HFFc6 (cell line): ENCODE measurements at places on chromosomes 13 and 19.
A peak's percentile ranks its signal among the peaks of the same experiment; 100 is the strongest.

DNA sequence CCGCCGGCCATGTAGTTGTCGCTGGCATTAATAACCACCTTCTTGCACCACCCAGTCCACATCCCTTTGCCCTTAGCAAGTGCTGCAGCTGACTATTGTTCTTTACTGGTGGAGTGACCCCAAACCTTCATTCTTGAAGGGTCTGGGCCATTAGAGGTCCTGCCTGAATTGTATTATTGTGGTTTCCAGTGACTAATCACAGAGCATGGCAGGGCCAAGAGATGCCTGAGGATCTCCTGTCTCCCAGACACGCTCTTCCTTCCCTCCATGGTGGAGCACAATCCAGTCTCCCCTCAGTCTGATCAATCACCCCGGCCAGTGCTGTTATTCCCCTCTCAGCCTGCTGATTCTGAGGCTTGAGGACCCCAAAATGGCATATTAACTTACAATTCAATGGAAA, 39.0 kb downstream of the C1QTNF9 start:
- no peak for DNase-seq

DNA sequence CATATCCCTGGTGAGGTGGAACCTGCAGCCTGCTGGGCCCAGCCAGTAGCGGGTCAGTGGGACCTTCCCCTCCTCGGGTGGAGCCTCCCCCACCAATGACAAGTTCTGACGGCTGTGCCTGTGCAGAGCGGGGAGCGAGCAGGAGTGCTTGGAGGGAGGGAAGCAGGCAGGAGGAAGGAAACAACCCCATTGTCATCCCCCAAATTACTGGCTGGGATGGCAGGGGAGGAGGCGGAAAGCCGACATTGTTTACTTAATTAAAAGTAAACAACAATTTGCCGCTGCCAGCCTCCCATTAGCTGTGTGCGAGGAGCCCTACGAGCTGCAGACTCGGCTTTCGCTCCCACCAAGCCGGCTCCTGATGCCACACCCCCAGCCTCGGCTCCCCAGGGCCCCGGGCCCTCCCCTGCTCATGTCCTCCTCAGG, 45.5 kb downstream of the LYL1 start:
- DNase-seq, result no peak

GRCh38 chr13:99230991-99231390, 27.2 kb downstream of the GPR18 start:
- no peak for DNase-seq

- DNase-seq, result no peak
Measured at GRCh38 chr19:38227287-38228004, 3.4 kb upstream of the DPF1 start.

DNA sequence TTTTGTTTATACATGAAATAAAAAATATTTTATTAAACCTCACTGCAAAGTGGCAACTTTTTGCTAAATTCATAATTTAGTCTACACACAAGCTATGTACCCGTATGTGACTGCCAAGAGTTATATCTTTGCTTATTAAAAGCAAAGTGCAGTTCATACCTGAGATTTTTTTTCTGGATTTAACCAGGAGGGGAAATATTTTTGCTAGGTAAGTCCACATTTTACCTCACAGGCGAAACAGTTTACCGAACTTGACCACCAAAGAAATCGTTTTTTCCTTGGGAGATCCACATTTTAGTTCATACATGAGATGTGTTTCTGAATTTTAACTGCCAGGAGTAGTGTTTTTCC, 12.2 kb upstream of the JSRP1 start:
- no peak for DNase-seq

- no peak for DNase-seq
Measured at GRCh38 chr13:47665043-47665442, 336.0 kb downstream of the SUCLA2 start.

DNA sequence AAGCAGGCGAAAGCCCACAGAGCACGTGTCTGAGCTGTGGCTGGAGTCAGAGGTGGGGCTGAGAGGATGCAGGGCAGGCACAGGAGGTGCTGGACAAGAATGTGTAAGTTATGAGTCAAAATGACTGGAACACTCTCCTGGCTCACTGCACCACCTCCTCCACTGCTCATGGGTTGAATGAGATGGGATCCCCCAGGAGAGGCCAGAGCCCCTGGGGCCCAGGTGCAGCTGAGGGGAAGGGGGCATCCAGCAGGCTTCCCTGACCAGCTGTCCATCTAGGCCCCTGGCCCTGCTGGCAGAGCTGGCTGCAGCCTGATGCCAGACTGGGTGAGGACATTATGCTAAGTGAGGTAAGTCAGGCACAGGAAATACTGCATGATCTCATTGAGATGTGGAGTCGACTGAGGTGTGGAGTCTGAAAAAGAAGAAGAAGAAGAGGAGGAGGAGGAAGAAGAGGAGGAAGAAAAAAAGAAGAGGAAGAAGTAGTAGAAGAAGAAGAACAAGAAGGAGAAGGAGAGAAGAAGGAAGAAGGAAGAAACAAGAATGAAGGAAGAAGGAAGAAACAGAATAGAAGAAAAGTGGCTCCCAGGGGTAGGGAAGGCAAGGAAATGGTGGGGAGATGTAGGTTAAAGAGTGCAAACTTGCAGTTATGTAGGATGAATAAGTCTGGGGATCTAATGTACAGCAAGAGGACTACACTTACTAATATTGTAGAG, 747.4 kb downstream of the UQCRFS1 start:
- DNase-seq, result no peak

DNA sequence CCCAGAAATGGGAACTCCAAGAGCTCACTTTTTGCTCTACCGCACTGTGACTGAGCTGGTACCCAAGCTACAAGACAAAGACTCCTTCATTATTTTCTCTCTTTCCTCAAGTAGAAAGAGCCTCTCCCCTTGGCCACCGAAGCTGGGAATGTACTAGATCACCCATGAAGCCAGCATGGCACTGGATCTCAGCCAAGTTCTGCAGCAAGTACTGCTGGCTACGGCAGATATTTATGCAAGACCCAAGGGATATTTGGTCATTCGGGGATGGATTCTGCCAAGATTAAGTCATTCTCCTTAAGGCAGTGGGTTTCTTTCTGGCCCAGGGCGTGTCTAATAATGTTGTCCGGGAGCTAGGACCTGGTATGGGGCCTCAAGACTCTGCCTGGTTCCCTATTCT, 633.5 kb downstream of the SLITRK1 start:
- DNase-seq, result no peak

GRCh38 chr19:30281906-30282305, 90.3 kb upstream of the ZNF536 start:
- no peak for DNase-seq

- no peak for DNase-seq
Measured at GRCh38 chr19:29896802-29897201, 45.2 kb upstream of the URI1 start.

DNA sequence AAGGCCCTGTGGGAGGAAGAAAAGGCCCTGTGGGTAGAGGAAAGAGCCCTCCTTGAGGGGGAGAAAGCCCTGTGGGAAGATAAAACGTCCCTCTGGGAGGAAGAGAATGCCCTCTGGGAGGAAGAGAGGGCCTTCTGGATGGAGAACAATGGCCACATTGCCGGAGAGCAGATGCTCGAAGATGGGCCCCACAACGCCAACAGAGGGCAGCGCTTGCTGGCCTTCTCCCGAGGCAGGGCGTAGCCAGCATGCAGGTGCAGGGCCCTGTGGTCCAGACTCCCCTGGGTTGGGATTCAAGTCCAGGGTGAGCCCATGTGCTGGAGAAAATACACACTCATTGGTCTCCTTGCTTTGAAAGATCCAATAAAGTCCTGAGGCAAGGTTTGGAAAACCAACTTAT, 4.1 kb downstream of the CCDC70 start:
- DNase-seq, result no peak

GRCh38 chr13:51396352-51396751, 56.5 kb downstream of the INTS6 start:
- DNase-seq, result no peak

DNA sequence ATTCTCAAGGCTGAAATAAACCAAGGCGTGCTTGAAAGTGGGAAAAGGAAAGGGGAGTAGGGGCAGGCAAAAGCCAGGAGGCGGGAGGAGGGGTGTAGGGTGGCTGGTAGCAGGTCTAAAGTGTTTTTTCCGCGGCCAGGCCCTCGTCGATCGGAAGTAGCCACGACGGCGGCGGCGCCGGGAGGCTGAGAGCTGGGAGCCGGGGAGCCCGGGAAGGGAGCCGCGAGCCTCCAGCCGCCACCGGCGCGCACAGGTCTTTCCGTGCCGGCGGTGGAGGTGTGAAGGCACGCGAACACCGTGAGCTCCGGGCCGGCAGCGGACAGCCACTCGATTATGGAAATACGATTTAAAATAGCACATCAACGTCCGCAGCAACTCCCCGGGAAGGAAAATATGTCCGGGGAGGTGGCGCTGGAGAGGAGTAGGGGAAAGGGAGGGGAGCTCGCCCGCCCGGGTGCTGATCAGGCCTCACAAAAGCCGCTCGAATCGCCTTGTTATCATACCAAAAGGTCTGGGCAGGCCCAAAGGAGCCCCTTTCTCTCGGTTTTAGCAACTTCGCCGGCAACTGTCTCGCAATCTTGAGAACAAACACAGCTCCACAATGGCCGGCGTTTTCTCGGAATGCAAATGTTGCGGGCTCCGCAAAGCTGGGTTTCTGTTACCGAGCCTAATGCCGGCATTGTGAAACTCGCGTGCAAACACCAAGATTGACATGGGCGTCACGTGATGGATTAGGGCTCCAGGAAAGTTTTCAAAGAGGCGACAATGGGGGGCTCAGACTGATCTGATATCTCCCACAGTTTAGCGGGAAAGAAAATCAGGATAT, 2.9 kb upstream of the PCDH8 start:
- DNase-seq, result no peak

DNA sequence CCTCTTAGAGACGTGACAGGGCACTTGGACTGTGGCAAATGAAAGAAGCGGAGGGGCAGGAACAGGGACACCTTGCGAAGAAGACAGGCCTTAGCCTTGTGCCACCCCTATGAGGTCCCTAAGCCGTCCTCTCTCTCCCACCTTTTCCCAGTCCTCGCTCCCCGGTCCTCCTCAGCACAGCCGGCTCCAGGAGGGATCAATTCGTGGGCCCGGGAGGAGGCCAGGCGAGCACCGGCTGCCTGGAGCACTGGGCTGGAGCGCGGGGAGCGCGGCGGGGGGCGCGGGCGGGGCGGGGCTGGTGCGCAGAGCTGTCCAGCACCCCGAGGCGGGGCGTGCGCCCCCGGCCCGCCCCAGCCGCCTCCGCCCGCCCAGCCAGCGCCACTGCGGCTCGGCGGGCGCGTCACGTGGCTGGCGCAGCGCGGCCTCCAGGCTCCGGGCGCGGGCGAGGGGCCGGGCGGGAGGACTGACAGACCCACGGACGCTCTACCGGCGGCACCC, at the start of gene LRP3:
LRP3 (plus strand) TSS at position 466 of the 498 bp plus-strand sequence. CDS start 456 bp downstream, outside the sequence.
- no peak for DNase-seq

GRCh38 chr13:23443878-23444277, 10.4 kb upstream of the SACS start:
- no peak for DNase-seq

GRCh38 chr13:23817830-23818229, 71.4 kb downstream of the MIPEP start:
- DNase-seq, result no peak

DNA sequence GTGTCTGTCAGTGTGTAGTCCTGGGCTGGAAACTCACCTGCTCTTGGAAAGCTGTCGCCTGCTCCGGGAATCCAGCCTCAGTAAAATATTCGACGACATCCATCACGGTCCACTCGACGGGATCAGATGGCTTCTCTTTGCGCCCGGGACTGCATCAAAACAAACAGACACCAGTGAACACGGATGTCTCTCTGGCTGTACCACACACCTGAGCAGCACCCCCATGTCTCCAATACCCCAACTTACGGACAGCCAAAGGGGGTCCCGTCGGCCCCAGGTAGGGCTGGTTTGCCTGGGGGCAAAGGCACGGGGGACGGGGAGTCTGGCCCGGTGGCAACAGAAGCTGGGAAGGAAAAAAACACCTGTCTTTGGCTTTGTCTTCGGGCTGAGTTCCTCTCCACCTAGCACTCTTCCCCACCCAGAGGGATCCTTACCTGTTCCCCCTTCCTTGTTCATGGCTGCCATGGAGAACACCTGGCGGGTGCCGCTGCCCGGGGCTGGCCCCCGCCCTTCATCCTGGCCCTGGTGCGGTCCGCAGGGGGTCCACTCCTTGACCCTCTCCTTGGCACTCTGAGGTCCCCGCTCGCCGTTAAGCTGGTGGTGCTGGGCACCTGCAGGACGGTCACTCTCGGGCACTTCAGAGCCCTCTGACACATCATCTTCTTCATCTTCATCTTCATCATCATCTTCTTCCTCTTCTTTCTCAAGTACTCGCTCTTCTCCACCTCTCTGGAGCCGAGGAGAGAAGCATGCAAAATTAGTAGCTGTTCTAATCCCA, 1.7 kb downstream of the SAMD1 start:
- DNase-seq, result no peak

GRCh38 chr19:58471736-58472135, 4.4 kb upstream of the ZNF446 start:
- DNase-seq, result no peak

- no peak for DNase-seq
Measured at GRCh38 chr19:30106417-30107095, 164.5 kb downstream of the URI1 start.

DNA sequence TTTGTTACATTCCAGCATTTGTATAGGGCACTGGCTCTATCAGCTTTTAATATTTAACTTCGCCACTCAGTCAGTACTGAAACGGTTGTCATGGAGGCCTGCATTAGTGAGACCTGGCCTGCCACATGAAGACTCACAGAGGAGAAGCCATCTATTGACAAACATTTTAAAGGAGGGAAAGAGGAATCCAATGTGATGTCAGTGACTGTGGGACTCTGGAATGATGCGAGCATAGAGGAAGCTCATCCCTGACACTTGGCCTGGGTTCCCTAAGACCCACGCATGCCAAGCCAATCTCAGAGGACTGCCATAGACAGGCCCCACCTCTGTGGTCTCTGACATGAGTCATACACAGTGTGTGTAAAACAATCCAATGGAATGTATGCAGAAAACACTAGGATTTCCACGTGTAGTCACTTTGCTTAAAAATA, 7.9 kb upstream of the DPY19L3 start:
- peak; percentile 83 for DNase-seq

GRCh38 chr13:95524264-95524901, 28.1 kb upstream of the CLDN10 start:
- DNase-seq, result no peak

DNA sequence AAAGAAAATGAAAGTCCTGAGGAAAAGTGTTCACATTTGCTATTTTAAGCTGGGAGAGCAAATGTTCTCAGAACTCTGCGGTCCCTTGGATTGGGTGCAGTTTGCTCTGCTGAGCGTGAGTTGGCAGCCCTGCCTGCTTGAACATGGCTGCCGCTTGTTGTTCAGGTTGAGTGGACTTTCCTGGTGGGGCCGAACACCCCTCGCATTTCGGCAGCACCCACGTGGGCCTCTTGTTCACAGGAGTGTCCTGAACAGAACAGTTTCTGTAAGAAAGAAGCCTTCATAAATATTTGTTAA, 10.8 kb upstream of the RNF113B start:
- no peak for DNase-seq

DNA sequence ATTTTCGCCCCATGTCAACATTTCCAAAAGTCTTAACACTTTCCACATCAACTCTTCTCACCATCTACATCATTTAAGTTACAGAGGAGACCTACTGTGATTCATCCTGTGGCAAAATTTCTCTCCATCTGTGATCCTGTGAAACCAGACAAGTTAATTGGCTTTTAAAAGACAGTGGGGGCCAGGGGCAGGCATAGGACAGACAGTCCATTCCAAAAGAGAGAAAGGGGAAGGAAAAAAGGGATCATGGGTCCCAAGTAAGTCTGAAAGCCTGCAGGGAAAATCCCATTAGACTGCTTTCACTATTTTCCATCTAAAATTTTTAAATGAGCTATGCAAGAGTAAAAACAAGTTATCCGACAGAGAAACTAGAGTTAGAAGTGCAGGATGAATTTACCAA, 121.0 kb downstream of the MRPL57 start:
- no peak for DNase-seq
